Activated CD8-positive, alpha-beta memory T cell treated with anti-CD3 and anti-CD28 coated beads, Interleukin-2, amount 10 ng/mL, durations not matched to agents 7 days and 5 days (primary cell): ENCODE measurements at places on chromosomes 4 and X. TPM values are rescaled to one million over a fixed set of nuclear protein-coding genes. Genes with fewer than 3 reads are reported as not detected.
A peak's percentile ranks its signal among the peaks of the same experiment; 100 is the strongest.

- peaks cover 17% of the 10 kb centered on the region for H3K27me3 ChIP-seq
- DNase-seq: peak; percentile 43
- H3K36me3 ChIP-seq: no peaks in the 10 kb centered on the region
- H3K4me1 ChIP-seq: peaks cover 2% of the 10 kb centered on the region
- H3K27ac ChIP-seq: no peak overlapping the region
- no peak overlapping the region for H3K4me3 ChIP-seq
Measured at GRCh38 chrX:107480272-107480671, 30.8 kb downstream of the FRMPD3 start.

The ERCC6L gene
- total RNA-seq: 13.4 TPM

DNA sequence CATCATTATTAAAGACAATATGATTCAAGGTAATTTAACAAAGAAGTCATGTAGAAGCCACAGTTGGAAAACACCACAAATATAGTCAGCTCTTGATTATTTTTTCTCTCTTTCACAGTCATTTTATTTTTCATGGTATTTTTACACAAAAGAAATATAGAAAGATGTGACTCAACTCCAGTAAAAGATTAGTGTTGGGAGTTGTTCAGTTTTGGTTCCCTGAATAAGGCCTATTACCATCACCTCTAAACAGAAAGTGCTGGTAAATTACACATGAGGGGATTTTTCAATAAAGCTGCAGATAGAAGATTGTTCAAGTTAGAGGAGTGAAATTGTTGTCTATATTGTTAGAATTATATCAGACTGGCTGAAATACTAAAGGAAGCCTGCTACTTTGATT, 107.0 kb downstream of the DDIT4L start:
- peaks cover 3% of the 10 kb centered on the region for H3K36me3 ChIP-seq
- H3K27ac ChIP-seq: no peak overlapping the region
- no peak overlapping the region for H3K4me3 ChIP-seq
- no peaks in the 10 kb centered on the region for H3K27me3 ChIP-seq
- no peak for DNase-seq

The TMSB15C gene
- total RNA-seq: 4.6 TPM

The MAML3 gene
- 1.8 TPM for total RNA-seq

GRCh38 chrX:22397566-22397965, 124.9 kb downstream of the CBLL2 start:
- no peaks in the 10 kb centered on the region for H3K27me3 ChIP-seq
- H3K27ac ChIP-seq: no peak overlapping the region
- H3K4me3 ChIP-seq: no peak overlapping the region
- no peaks in the 10 kb centered on the region for H3K36me3 ChIP-seq
- DNase-seq: no peak

- no peak for DNase-seq
- H3K36me3 ChIP-seq: peaks cover 1% of the 10 kb centered on the region
- no peak overlapping the region for H3K4me3 ChIP-seq
- no peak overlapping the region for H3K27ac ChIP-seq
- H3K27me3 ChIP-seq: peaks cover 6% of the 10 kb centered on the region
Measured at GRCh38 chr4:146124023-146124680, 51.4 kb upstream of the LSM6 start.

GRCh38 chr4:125060376-125060775, 254.4 kb upstream of the FAT4 start:
- H3K27me3 ChIP-seq: no peaks in the 10 kb centered on the region
- no peak overlapping the region for H3K4me3 ChIP-seq
- no peak overlapping the region for H3K27ac ChIP-seq
- H3K4me1 ChIP-seq: no peaks in the 10 kb centered on the region
- H3K36me3 ChIP-seq: no peaks in the 10 kb centered on the region
- no peak for DNase-seq

DNA sequence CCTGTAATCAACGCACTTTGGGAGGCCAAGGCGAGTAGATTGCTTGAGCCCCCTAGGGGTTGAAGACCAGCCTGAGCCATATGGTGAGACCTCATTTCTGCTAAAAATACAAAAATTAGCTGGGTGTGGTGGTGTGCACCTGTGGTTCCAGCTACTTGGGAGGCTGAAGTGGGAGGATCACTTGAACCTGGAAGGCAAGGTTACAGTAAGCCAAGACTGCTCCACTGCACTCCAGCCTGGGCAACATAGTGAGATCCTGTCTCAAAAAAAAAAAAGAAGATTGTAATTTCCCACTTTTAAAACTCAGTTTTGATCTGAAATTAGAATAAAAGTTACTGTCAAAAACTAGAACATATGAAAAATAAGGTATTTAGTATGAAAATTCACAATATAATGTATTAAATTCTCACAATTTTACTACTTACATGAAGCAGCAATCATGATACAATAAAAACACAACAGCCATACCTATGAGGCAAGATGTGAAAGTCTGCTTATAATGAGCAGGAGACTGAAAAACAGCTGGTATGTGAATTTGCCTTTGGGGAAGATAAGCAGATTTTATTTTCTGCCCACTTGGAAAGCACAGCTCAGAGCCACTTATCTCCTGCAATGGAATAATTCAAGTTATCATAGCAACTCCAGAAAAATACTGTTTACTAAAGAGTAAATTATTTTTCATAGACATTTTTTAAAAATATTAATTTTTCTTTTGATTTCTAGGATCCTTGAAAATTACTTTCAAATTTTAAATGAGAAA, 50.6 kb downstream of the ZGRF1 start:
- H3K4me1 ChIP-seq: peaks cover 4% of the 10 kb centered on the region
- no peak overlapping the region for H3K27ac ChIP-seq
- peaks cover 33% of the 10 kb centered on the region for H3K36me3 ChIP-seq
- no peak for DNase-seq

- H3K27me3 ChIP-seq: peaks cover 4% of the 10 kb centered on the region
- H3K27ac ChIP-seq: no peak overlapping the region
- peak; percentile 65 for DNase-seq
- no peak overlapping the region for H3K4me3 ChIP-seq
- no peaks in the 10 kb centered on the region for H3K36me3 ChIP-seq
Measured at GRCh38 chr4:113394730-113395530, 345.5 kb downstream of the ANK2 start.

DNA sequence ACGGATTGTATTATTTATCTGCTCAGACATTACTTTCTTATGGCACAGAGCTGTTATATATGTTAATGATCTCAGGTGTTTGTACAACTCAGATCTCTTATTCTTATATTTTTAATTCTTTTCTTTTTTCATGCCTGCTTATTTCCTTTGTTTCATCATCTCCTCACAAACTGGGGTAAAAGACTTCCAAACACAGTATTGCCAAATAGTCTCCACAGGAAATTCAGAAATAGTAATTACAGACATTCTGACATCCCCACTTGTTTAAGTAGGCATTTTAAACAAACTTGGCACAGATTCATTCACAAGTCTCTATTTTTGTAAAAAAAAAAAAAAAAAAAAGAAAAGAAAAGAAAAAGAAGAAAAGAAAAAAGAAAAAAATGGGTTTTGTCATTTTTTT, 129.7 kb upstream of the USP38 start:
- H3K4me1 ChIP-seq: no peaks in the 10 kb centered on the region
- H3K27me3 ChIP-seq: no peaks in the 10 kb centered on the region
- H3K27ac ChIP-seq: no peak overlapping the region
- no peak for DNase-seq

- no peak overlapping the region for H3K4me3 ChIP-seq
- no peak for DNase-seq
- no peaks in the 10 kb centered on the region for H3K36me3 ChIP-seq
- no peaks in the 10 kb centered on the region for H3K4me1 ChIP-seq
- H3K27ac ChIP-seq: no peak overlapping the region
Measured at GRCh38 chr4:110848787-110849186, 225.9 kb upstream of the PITX2 start.

DNA sequence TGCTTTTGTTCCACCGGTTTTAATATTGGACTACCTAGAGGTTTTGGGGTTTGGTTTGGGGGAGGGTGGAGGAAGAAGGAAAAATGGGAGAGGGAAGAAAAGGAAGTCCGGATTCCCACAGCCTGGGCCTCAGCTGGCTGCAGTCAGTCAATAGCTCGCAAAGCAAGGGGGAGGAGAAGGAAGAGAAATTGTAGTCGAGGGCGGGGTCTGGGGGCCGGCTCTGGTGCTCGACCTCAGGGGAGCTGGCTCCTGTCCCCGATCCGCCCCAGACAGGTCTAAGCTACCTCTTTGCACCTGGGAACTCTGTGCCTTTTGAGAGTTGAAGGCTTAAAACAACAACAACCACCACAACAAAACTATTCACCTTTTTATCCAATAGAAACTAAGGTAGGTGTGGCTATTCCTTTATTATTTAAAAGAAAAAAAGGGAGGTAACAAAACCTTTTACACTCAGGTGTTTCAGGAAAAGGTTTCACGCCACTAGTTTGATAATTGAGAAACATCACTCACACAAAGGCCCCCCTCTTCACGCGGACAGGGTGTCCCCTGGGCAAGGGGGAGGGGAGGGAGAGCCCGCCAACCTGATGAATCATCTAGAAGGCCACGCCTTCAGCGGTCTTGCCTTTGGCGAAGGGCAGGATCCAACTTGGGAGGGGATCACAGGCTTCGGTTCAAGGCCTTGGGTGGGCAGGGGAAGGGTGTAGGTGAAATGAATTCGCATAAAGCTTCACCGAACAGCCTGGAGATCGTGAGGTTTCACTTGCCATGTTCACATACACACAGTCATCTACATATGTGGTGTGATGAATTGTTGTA, 1.6 kb upstream of the LNX1 start:
- no peak overlapping the region for H3K27ac ChIP-seq
- DNase-seq: no peak
- H3K27me3 ChIP-seq: peaks cover 35% of the 10 kb centered on the region
- H3K4me1 ChIP-seq: peaks cover 3% of the 10 kb centered on the region
- H3K4me3 ChIP-seq: no peak overlapping the region

DNA sequence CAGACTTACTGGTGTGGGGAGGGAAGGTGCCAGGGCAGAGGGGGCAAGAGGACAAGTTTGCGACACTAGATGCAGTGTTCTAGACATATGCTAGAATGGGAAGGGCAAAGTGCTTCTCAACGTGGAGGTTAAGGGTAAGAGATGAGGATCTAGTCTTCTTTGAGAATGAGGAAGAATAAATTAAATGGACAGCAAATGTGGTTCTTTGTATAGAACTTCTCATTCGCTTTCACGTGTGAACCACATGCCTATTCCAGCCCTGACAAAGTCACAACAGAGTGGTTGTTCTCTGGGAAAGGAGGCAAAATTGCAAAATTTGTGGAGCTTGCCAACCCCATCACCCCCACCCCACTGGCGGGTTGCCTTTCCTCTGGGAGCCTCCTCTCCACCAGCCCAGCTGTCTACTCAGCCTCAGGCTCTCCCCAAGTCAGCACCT, 1.5 kb upstream of the ANXA5 start:
- H3K27ac ChIP-seq: peak overlapping the region; percentile 1
- H3K4me1 ChIP-seq: peaks cover 32% of the 10 kb centered on the region
- peaks cover 15% of the 10 kb centered on the region for H3K36me3 ChIP-seq
- H3K4me3 ChIP-seq: no peak overlapping the region
- DNase-seq: no peak
- peaks cover 37% of the 10 kb centered on the region for H3K27me3 ChIP-seq

GRCh38 chrX:87896057-87896456, 378.5 kb downstream of the KLHL4 start:
- H3K4me3 ChIP-seq: no peak overlapping the region
- no peak for DNase-seq
- no peaks in the 10 kb centered on the region for H3K36me3 ChIP-seq
- H3K27me3 ChIP-seq: no peaks in the 10 kb centered on the region
- H3K27ac ChIP-seq: no peak overlapping the region

DNA sequence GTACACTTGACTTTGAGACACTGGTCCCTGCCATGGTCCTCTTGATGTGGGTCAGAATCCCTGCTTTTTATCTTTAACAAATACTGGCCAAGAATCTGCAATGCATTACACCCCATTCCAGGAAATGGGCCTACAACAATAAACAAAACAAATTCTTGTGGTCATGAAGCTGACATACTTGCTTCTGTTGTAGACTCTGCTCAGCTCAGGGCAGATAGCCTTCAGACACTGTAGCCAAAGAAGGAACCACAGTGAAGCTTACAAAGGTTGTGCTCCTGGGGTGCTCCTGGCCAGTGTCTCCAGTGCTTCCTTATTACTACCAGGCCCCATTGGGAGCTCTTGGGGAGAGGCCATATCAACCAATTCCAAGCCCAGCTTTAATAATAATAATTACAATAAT, 21.8 kb downstream of the KIAA1210 start:
- no peaks in the 10 kb centered on the region for H3K4me1 ChIP-seq
- no peak for DNase-seq
- H3K36me3 ChIP-seq: no peaks in the 10 kb centered on the region
- no peak overlapping the region for H3K4me3 ChIP-seq
- H3K27me3 ChIP-seq: peaks cover 12% of the 10 kb centered on the region

The MAGEC1 gene
- total RNA-seq: not detected

GRCh38 chr4:4558881-4559280, 17.0 kb upstream of the STX18 start:
- no peak overlapping the region for H3K27ac ChIP-seq
- H3K4me1 ChIP-seq: peaks cover 7% of the 10 kb centered on the region
- no peak for DNase-seq
- peaks cover 15% of the 10 kb centered on the region for H3K36me3 ChIP-seq
- H3K27me3 ChIP-seq: no peaks in the 10 kb centered on the region

- no peaks in the 10 kb centered on the region for H3K4me1 ChIP-seq
- no peak overlapping the region for H3K27ac ChIP-seq
- no peaks in the 10 kb centered on the region for H3K27me3 ChIP-seq
- H3K36me3 ChIP-seq: no peaks in the 10 kb centered on the region
- DNase-seq: no peak
Measured at GRCh38 chr4:96407738-96408463, 568.0 kb downstream of the PDHA2 start.

The CLCN5 gene
- total RNA-seq: 4.0 TPM

DNA sequence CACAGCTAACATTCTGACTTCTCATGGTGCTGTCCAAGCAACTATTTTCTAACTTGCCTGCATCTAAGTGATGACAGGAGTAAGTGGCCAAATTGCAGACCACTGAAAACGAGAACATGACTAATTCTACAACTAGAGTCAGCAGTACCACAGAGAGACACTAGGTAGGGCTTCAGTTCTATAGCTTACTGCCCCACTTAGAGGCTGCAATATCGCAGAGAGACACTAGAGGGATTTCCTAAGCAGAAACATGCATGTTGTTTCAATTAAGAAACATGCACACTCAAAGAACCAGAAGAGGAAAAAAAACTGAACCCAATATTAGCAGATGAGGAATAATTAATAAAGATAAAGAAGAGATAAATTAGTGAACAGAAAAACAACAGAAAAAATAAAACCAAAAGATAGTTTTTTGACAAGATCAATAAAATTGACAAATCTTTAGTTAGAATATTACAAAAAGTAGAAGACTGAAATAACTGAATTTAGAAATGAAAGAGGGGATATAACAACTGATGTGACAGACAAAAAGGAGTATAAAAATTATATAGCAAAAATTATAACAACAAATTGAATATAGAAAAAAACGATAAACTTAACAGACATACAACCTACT, 100.8 kb downstream of the SPIN4 start:
- DNase-seq: peak; percentile 54
- no peaks in the 10 kb centered on the region for H3K27me3 ChIP-seq
- H3K27ac ChIP-seq: no peak overlapping the region
- peaks cover 1% of the 10 kb centered on the region for H3K4me1 ChIP-seq

GRCh38 chr4:105527081-105527480, 25.3 kb upstream of the ARHGEF38 start:
- H3K27ac ChIP-seq: no peak overlapping the region
- H3K4me3 ChIP-seq: no peak overlapping the region
- no peaks in the 10 kb centered on the region for H3K4me1 ChIP-seq
- H3K27me3 ChIP-seq: peaks cover 7% of the 10 kb centered on the region
- DNase-seq: no peak
- H3K36me3 ChIP-seq: no peaks in the 10 kb centered on the region

The GPR82 gene
- total RNA-seq: 0.21 TPM

- no peak for DNase-seq
- no peaks in the 10 kb centered on the region for H3K27me3 ChIP-seq
- no peaks in the 10 kb centered on the region for H3K36me3 ChIP-seq
- no peaks in the 10 kb centered on the region for H3K4me1 ChIP-seq
Measured at GRCh38 chr4:30380404-30380998, 339.7 kb upstream of the PCDH7 start.
